H9 (cell line): ENCODE measurements at places on chromosomes 7 and 10. TPM values are rescaled to one million over a fixed set of nuclear protein-coding genes. Genes with fewer than 3 reads are reported as not detected.

The ANKRD30A gene
- total RNA-seq = not detected in 2 replicates

The CYP2C19 gene
- not detected in 2 replicates for total RNA-seq

The SLC16A9 gene
- total RNA-seq = 4.1 and 4.3 TPM in 2 replicates

The ASAH2 gene
- 4.6 and 5.9 TPM in 2 replicates for total RNA-seq

The CDC14C gene
- total RNA-seq = not detected in 2 replicates

The OR2F2 gene
- total RNA-seq = not detected in 2 replicates

The OR2A12 gene
- total RNA-seq = not detected in 2 replicates

The TAS2R16 gene
- total RNA-seq = not detected in 2 replicates

The NACAD gene
- 6.4 and 8.0 TPM in 2 replicates for total RNA-seq

The TUBB8 gene
- total RNA-seq = 0.22 and 0.57 TPM in 2 replicates

The ACTL6B gene
- 0.33 and 0.50 TPM in 2 replicates for total RNA-seq

The LGI1 gene
- 1.1 and 1.2 TPM in 2 replicates for total RNA-seq
